ENCODE measurements at places on chromosomes 2 and 18.

GRCh38 chr18:68925268-68925667 is 127.4 kb downstream of the CCDC102B start:
- no peak for DNase-seq

DNA sequence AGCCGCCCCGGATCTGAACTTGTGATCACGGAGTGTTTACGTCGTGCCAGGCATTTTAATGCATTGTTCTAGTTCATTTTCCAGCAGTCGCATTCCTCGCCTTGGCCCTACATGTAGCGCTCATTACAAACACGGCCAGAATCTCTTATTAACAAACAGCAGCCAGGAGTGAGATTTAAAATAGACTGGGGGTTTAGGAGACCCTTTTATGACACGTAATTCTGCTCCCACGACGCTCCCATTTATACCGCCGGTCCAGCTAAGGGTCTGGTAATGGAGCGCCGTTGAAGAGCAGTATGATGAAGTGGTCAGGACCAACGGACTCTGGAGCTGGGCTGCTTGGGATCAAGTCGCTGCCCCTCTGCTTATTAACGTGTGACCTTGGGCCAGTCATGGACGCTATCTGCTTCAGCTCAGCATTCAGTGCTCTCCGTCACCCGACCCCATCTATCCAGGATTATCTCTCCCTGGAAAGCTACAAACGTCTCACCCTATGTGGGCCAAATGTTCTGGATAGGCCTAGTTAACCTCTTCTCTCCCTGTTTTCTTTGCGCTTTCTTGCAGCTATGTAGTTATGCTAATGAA is 745 bp downstream of the MSH2 start:
- no peak for DNase-seq

DNA sequence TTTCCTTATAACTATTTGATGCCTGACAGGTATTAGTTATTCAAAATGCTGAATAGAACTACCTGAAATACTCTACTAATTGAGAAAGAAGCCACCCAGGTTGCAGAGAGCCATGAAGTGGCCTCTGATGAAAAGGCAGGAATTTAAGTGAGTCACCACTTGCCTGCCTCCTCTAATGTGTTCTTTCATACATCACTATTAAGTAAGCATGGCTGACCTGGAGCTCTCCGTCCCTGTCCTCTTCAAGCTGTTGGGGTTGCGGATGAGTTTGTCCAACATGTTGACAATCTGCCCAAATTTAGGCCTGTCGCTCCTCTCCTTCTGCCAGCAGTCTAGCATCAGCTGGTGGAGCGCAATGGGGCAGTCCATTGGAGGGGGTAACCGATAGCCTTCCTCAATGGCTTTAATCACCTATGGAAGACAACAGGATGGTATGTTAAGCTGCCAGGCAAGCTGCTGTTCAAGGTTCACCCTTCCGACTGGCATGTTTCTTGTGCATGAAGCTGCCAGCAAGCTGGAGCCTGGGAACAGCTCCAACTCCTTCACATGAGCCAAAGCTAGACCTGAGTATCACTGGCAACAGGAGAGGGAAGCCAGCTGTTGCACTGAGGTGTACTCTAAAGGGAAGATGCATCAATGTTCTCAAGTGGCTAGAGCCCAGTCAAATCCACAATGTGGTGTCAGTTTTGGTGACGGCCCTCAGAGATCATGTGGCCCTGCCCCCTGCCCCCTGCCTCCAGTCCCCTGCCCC is 142.2 kb downstream of the EPHA4 start:
- DNase-seq: no peak

GRCh38 chr2:69828938-69829255 is 563 bp upstream of the GMCL1 start:
- no peak for DNase-seq

DNA sequence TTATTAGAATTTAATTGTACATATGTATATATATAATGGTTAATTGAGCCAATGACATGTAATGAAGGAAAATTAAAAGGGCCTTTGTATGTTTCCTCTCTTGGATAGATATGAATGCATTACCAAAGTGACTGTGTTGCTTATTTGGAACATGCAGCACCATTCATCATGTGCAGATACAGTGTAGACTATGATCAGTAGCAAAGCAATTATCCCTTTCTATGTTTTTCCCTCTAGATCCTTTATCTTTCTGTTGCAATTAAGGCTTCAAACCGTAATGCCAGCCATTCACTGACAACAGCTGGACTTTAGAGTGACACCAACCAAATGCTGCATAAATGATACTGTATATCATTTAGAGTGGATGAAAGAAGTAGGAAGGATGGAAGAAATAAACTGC is 565.2 kb downstream of the NRXN1 start:
- DNase-seq: no peak

DNA sequence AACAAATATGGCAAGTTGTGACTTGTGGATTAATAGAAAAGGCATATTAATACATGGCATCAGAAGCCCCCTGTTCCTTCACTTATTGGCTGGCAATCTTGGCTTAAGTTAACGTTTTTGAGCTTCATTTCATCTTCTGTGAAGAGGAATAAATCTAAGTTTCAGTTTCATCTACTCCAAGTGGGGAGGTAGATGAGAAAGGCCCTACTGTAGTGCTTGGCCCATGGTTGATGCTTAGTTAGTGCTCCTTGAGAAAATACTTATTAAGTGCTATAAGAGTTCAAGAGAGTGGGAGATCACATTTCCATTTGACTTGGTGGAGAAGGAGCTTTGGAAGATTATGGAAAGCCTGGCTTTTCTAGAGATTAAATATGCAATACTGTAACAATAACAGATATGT is 244.3 kb downstream of the BABAM2 start:
- DNase-seq: no peak

GRCh38 chr2:105405291-105405690 is 6.4 kb upstream of the FHL2 start:
- DNase-seq: no peak

DNA sequence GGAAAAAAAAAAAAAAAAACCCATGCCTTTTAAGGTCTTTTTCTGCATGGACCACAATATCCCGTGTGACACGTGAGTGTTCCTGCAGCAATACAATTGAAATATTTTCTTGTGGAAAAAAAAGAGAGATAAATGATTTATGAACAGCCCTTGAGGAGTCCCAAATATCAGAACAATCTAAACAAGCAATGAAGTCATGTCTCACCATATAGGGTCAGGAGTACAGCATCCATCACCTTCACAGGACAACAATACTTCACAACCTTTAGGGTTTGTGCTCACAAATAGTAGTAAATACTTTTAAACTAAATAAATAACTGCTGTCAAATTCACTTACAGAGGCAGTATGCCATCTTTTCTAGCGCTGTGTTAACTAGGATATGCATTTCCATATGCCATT is 87.9 kb downstream of the ZEB2 start:
- no peak for DNase-seq

GRCh38 chr2:128727914-128728313 is 409.2 kb upstream of the HS6ST1 start:
- DNase-seq: no peak

- no peak for DNase-seq
These were observed 161.5 kb upstream of the NT5C1B start for GRCh38 chr2:18750672-18751554.

DNA sequence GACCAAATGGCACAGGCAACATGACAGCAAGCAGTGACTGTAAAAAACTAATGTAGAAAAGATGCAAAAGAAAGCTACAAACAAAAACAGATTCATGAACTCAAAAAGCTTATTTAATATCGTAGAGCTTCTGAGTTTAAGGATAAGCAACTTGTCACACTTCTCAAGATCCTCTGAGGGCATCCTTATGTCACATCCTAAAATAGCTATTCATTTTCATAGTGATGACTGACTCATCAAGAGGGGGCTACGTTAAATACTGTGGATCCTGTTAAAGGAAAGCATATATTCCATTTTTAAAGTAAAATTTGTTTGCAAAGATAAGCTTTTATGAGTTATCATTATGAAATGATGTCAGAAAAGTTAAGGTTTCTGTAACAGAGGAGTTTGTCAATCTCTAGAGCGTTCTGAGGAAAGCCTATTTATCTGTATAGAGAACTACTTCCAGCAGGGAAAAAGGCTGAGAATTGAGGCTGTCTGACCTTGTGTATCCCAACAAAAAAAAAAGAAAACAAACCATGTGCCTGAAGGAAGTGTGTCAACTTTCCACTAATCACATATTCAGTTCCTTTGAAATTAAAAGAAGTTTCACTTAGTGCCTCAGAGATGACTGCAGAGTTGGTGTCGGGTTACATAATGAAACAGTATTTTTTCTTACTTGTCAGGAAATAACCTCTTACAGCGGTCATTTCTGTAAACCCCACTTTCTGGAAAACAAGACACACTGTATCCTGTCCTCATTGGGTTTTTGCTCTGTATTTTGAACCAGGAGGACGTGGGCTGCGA is 115.5 kb downstream of the ESCO1 start:
- no peak for DNase-seq

DNA sequence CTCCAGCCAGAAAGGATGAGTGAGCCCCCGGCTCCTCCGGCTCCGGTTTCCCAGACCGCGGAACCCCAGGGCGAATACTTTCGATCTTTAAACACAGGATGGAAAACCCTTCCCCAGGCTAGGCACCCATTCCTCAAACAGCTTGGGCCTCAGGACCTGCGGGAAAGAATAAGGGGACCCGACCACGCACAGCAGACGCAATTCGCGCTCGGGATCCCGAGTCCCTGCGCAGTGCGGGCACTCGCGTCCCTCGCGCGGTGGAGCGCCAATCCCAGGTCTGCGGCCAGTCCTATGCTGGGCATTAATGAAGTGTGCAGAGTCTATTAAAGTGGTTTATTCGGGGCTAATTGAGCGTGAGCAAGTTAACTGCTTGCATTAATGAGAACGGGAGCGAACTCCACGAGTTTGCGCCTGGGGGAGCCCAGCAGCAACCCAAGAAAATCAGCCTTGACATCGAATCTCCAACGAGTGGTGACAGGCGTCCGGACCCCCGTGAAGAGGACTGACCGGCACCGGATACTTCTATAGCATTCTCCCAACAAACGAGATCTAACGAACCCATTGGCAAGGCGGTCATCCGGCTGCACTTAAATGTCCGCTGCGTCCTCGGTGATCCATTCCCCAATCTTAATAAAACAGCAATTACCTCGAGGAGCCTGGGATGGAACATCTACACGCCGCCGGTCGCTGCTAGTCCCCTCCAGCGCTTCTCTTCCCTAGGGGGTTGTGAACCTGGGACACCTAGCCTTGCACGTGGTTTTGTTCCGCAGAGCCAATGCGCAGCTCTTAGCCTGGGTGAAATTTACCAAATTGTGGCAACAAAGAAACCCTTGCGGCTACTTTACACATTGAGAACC is 1.6 kb downstream of the OSR1 start:
- no peak for DNase-seq

GRCh38 chr2:9419541-9419940 is 3.8 kb downstream of the ITGB1BP1 start:
- no peak for DNase-seq

GRCh38 chr18:68854786-68855391 is 57.0 kb downstream of the CCDC102B start:
- DNase-seq: no peak

- no peak for DNase-seq
These were observed 358.2 kb downstream of the RBM43 start for GRCh38 chr2:150903461-150903860.

DNA sequence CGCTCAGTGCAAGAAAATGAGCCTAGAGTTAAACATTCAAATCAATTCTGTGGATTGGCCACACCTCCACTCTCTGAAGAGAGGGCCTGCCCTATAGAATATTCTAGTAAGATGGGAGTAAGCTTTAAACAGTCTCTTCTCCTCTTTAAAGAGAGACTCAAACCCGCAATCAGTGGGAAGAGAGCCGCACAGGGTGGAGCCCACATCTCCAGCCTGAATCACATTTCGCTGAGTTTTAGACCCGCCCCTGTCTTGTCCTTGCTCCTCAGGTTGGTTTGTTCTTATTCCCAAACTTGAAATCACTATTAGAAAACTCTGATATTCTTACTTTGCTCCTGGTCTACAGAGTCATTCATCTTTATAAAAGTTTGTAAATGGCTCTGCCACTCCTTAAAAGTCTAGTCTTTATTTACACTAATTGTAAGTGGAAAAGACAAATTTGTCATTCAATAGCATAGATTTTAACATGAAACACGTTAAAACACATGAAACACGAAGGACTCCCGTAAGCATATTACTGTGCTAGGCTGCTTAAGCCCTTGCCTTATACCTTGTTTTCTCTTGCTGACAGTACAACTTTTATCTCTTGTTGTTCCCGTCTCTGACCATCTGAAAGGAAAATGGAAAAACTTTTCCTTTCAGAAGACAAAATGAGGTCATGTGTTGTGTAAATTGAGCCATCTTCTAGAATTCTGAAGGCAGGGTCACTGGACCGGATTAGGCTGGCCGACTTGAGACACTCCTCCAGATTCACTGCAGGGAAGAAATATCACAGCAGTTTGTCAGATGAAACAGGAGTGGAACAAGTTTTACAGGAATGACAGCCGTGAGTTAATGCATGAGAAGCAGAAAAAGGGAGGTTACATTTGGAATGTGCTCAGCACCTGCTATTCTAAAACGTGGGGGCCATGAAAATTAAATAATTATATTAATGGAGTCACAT is 5.6 kb downstream of the DSC1 start:
- DNase-seq: no peak

GRCh38 chr2:219402665-219403515 is 15.2 kb upstream of the DNPEP start:
- DNase-seq: peak; percentile 21
